Stimulated activated CD4-positive, alpha-beta T cell treated with anti-CD3 and anti-CD28 coated beads, TNF-alpha, amount 100 ng/mL, for 1 hour (primary cell): ENCODE measurements at places on chromosomes 1 and 21.
A peak's percentile ranks its signal among the peaks of the same experiment; 100 is the strongest.

DNA sequence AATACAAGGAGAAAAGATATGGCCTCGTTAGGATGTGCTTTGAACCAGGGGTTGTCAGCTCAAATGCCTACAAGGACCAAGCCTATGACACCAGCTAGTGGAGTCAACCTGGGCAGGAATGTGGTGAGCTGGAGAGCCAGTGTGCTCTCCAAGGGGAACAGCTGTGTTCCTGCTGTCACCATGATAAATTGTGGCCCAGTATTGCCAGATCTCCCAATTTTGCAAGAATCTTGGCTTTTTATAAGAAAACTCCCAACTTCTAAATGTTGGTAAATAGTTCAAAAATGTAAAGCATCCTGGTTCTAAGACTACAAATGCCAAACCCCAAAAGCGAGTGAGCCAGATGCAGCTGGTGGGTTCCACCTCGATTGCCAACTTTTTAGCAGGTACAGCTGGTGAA, 391.1 kb downstream of the PLPP3 start:
- no peak for DNase-seq

- peak; percentile 50 for DNase-seq
Measured at GRCh38 chr1:155050560-155051341, at the start of gene ADAM15. Gene ADAM15 (plus strand): TSS chr1:155051316. CDS start chr1:155051387, 71 bp downstream.

GRCh38 chr1:2571348-2571747, 15.2 kb downstream of the TNFRSF14 start:
- DNase-seq = no peak

DNA sequence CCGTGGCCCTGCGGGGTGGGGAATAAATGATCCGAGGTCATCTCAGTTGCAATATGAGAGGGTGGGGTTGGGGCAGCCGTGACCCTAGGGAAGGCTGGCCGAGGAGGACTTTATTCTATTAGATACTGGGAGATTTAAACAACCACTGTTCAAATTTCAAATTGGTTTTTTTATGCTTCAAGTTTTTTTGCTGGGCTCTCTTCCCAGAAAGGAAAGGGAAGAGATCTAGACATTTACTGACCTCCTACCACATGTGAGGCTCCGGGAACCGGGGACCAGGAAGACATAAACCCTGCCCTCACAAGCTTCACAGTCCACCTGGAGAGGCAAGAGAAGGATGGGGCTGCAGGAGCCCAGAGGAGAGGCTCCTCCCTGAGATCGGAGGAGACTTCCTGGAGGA, 207.3 kb downstream of the FOXD2 start:
- no peak for DNase-seq

DNA sequence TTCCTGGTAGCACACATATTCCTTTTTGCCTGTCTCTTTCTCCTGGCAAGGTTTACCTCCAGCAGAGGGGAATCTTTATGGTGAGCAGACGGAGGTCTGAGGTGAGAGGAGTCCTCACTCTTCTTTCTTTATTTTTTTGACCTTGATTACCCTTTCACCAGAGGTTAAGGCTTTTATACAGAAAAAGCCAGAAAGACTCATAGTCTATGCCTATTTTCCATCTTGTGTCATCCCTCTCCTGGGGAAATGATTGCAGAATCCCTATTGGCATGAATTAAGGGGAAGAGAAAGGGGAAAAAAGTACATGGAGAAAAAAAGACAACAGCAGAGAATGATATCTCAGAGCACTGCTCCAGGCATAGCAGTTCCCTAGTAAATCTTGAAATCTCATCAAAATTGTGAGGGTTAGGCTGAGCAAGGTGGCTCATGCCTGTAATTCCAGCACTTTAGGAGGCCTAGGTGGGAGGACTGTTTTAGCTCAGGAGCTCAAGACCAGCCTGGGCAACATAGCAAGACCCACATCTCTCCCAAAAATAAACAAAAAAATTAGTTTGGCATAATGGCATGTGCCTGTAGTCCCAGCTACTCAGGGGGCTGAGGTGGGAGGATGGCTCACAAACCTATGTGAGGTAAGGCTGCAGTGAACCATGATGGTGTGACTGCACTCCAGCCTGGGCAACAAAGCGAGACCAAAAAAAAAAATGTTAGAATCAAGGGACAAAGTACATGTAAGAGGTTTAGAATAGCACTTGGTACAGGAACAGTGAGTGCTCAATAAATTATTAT, 1.2 kb upstream of the XPR1 start:
- no peak for DNase-seq

GRCh38 chr1:205435578-205436573, 14.0 kb upstream of the LEMD1 start:
- no peak for DNase-seq

GRCh38 chr1:156111355-156111962, 3.1 kb upstream of the LMNA start:
- no peak for DNase-seq

- DNase-seq = no peak
Measured at GRCh38 chr21:45151445-45152160, 77.2 kb downstream of the ADARB1 start.

DNA sequence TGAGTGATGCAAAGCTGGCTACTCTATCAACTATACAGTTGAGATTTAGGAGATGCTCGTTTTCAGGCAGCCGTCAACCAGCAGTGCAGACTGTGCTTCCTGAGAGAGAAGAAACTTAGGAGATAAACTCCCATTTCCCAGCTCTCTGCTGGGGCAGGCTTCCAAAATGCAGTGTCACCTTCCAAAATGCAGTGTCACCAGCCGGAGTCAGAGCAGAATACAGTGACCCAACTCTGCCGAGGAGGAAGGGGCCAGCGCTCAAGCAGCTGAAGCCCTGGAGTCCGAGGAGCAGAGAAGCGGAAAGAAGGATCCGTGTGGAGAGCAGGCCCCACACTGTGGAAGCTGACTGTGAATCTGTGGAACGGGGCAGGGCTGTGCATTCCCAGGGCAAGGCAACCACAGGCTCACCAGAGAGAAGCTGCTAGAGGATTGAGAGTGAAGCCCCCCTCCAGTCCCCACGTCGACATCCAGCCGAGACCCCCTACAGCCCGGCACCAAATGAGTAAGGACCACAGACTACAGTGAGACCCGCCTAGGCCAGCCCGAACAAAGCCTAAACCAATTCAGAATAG, 703 bp upstream of the KRTAP12-1 start:
- no peak for DNase-seq
